AG09309 (cell line): ENCODE measurements at places on chromosomes 4 and X.
A peak's percentile ranks its signal among the peaks of the same experiment; 100 is the strongest.

DNA sequence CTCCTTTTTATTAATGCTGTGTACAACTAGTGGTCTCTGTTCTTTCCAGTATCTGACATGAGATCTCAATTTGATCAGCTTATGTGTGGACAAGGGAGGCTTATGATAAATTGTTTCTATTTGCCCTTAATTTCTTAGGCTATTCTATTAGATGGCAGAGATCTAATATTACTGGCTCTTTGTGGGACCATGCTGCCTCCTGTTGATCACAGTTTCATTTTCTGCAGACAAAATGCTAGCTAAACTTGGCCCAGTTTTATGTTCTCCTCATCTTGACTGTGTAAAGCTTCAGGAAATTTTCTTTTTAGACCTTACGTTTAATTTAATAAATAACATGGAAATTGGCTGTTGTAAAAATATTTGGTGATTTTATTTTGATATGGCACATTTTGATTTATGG, 627.1 kb upstream of the AADAT start:
- no peak for DNase-seq

- no peak for DNase-seq
These were observed 226.3 kb downstream of the ZIC3 start for GRCh38 chrX:137792214-137792613.

DNA sequence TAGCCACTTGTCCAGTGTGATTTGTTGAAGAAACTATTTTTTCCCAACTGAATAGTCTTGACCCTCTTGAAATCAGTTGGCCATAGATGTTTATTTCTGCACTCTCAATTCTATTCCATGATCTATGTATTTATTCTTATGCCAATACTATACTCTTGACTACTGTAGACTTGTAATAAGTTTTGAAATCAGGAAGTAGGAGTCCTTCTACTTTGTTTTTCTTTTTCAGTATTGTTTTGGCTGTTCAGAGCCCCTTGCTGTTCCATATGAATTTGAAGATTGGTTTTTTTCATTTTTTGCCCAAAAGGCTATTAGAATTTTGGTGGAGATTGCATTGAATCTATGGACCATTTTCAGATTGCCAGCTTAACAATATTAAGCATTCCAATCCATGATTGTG, 10.2 kb downstream of the SAP30 start:
- DNase-seq = no peak

DNA sequence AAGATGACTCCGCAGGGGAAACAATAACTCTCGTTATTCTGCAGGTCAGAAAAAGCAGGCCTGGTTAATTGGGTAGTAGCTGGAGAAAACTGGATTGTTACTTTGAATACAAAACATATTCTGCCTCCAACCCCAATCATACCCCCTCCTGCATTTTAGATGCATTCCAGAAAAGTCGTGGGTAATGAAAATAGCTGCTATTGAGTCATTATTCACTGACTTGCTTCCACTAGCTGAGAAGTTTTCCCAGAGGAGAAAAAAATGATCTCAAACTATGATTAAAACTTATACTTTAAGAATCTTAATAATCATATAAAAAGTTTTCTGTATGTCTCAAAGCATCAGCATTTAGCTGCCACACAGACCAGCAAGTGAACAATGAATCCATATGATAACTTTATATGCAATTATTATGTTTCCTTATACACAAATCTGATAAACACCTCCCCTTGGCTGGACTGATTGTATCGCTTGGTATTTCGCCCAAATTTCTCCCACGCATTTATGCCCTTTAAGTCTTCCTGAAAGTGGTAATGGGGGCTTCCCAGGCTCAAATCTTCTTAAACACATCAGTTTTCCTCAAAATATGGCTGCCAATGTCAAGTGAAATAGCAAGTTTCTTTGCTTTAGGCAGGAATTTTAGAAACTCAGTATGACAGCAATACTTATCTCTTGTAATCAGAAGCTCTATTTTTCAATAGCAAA, 181.0 kb downstream of the LDB2 start:
- no peak for DNase-seq

- no peak for DNase-seq
These were observed 28.6 kb downstream of the TBC1D14 start for GRCh38 chr4:6938237-6938636.

DNA sequence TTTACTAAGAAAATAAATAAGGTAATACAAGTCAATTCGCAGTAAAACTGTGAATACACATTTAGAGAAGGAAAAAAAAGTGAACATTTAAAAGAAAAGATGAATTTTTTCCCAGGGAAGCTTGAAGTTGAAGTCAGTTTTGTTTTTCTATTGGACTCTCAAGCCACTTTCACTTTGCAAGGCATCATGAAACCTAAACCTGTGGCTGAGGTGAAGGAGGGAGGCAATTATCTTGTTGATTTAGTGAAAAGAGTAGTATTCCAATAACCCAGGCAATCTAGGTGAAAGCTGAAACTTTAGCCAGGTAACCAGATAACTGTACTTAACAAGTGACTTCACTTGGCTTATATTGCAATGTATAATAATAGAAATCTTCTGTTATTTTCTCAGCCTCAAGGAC, 138.6 kb downstream of the HDX start:
- no peak for DNase-seq

- DNase-seq = no peak
These were observed 66.5 kb upstream of the ZFP42 start for GRCh38 chr4:187929024-187929423.

DNA sequence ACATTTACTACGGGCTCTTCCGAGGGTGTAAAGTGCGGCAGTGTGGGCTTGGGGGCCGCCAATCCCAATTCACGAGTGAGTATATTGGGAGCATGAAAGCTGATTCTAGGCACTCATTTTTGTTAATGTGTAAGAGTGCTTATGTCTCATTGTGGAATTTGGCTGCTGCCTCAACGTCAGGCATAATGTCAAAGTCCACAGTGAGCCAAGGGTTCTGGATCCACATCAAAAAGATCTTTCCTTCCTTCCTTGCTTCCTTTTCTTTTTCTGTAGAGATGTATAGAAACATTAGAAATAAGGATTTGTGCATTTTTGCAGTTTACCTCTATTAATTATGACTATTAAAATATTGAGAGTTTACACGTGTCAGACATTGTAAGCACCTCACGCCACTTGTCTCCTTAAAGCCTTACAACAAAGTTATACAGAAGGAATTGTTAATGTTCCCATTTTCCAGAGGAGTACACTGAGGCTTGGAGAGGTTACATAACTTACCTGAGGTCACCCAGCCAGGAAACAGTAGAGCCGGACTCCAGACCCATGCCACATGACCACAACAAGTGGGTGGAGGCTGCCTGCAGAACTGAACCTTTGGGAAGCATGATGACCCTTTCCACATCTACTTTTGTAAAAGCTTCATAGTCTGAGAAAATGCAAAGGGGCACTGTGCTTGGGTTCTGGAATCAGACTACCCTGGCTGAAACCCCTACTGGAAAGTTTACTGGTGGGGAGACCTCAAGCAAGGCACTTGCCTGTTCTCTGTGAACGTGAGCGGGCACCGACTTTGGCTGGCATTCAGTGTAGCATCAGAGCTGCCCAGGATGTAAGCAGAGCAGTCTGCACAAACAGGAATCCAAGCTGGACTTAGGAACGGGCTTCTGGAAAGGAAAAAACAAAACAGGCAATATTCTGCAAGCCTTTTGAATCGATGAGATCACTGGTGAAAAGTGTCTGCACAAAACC, 761 bp downstream of the CLRN2 start:
- no peak for DNase-seq

DNA sequence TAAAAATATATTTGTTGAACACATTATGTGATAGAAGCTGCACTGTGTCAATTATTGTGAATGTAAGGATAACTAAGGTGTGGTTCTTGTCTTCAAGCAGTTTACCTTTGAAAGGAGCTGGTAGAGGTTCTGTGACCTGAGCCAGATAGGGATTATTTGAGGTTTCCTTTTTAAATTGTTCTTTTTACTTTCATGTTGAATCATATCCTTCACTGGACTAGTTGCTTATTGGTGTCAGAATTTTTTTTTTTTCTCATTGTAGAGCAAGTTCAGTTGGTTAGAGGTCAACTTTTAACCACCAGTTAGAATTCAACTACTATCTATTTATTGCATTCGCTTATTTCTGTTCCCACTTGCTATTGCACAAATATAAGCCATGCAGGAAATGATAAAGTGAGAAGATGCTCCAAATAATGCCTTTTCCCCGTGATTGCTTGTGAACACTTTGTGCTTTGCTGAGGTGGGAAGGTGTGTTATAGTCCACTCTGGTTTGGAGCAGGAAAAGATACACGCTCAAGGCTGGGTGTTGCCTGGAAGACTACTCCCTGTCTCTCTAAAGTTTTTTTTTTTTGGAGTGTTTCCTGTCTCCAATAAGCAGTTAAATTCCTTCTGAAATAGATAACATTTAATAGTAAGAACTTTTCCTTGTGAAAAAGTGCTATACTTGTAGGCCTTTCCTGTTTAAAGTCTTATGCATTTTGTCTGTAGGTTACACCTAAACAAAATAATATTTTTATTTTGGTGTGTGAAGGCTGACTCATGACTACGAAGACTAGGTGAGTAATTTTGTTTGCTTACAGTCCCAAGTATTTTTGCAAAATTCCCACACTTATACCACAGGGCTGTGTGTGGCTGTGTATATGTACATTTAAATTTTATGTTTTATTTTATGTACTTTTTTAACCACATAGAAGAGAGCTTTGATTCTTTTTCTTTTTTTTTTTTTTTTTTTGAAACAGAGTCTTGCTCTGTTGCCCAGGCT, 83.8 kb upstream of the LCORL start:
- DNase-seq = no peak

DNA sequence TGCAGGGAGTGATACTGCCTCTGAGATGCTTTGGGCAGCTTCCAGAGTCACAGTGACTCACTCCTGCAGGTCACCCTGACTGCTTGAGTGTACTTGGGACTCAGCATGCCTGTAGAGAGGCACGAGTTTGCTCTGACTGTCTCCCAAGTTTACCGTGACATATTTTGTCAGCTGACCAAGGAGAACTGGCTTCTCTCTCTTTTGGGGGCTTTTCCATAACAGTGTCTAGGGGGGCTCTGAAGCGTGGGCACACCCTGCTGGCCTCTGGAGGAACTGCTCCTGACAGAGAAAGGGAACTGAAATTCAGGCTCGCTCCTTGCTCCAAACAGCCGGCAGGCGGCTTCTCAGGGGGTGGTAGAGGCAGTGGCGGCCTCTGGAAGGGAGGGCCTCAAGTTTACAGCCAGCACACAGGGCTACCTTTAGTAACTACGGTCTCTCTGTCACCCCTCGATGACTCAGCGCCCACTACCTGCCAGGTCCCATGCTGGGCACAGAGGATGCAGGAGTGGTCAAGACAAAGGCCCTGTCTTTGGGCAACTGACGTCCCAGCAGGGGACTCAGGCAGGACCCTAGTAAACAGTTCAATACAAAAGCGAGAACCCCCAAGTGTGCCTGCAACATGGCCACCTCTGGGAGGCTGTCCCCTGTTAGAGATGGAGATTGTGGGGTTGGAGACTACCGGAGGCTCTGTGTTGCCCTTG, 17.8 kb downstream of the ZNF185 start:
- DNase-seq = no peak

DNA sequence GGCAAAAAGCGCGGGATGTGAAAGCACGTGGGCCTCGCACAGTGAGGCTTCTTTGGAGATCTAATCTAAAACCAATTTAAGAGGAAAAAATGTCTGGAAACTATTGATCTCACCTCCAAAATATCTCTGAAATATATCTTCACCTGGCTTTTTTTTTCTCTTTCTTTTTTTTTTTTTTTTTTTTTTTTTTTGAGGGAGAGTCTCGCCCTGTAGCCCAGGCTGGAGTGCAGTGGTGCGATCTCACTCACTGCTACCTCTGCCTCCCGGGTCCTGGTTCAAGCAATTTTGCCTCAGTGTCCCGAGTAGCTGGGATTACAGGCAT, 383 bp upstream of the ZMAT1 start:
- no peak for DNase-seq

GRCh38 chrX:81316163-81316562, 114.3 kb downstream of the SH3BGRL start:
- no peak for DNase-seq

- DNase-seq = no peak
These were observed 62.8 kb downstream of the PPP1R2C start for GRCh38 chrX:42714981-42715700.

DNA sequence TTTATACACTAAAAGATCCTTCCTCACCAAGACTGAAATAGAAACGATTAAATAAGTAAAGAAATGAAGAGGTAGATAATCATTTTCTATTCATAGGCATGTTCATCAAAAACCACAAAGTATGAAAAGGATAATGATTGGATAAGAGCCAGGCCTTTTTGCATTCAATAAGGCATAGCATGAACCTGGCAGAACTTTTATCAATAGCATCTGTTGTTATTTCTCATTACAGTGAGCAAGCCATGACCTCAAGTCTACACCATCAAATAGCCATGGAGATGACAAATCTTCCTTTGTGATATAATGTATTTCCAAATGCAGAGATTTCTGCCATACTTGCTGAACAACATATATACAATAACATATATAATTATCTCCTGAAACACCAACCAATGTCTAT, 206.0 kb upstream of the SLC7A11 start:
- DNase-seq = no peak

- DNase-seq = no peak
These were observed 75.0 kb downstream of the KDM6A start for GRCh38 chrX:44947995-44948394.

- DNase-seq = no peak
These were observed 1.1 kb downstream of the FANCB start for GRCh38 chrX:14871767-14872166.

DNA sequence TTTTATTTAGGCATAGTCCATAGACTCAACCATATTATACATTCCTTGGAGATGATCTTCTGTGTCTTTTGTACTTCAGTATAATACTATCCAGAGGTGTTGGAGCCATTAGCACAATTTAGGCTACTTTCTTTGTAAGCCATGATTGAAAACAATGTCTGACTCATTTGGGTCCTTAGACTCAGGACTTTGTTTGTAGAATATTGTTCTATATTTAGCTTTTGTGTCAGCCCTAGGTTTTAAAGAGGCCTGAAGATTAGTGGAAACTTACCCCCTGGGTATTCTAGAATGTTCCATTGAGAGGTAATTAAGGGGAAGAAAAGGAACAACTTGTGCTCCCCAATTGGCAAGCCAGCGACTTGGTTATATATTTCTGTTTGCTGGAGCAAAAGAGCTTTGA, 145.2 kb upstream of the SCML1 start:
- DNase-seq = no peak

DNA sequence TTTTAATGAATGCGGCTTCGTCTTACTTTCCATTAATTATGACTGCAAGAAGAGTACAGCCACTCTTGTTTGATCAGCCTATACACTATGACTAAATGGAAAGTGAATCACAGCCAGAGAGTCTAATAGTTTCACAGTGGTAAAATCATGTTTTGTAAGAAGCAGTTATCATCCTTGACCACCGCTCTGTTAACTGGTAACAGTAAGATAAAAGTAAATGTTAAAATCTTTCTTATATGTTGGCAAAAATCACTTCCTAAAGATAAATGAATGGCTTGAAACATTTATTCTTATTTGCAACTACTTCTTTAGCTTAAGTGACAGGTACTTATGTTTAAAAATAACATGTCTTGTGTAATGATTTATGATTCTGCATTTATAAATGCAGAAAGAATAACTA, 13.2 kb downstream of the GALNT7 start:
- DNase-seq = peak; percentile 40

- DNase-seq = no peak
These were observed 8.5 kb downstream of the NUDT11 start for GRCh38 chrX:51487960-51488267.

- DNase-seq = no peak
These were observed 792.3 kb upstream of the PCDH7 start for GRCh38 chr4:29927895-29928294.
